ENCODE measurements at places on chromosomes 1 and 21.

- no peak for DNase-seq
These were observed 45.5 kb upstream of the MRPS6 start for GRCh38 chr21:34027721-34028461.

DNA sequence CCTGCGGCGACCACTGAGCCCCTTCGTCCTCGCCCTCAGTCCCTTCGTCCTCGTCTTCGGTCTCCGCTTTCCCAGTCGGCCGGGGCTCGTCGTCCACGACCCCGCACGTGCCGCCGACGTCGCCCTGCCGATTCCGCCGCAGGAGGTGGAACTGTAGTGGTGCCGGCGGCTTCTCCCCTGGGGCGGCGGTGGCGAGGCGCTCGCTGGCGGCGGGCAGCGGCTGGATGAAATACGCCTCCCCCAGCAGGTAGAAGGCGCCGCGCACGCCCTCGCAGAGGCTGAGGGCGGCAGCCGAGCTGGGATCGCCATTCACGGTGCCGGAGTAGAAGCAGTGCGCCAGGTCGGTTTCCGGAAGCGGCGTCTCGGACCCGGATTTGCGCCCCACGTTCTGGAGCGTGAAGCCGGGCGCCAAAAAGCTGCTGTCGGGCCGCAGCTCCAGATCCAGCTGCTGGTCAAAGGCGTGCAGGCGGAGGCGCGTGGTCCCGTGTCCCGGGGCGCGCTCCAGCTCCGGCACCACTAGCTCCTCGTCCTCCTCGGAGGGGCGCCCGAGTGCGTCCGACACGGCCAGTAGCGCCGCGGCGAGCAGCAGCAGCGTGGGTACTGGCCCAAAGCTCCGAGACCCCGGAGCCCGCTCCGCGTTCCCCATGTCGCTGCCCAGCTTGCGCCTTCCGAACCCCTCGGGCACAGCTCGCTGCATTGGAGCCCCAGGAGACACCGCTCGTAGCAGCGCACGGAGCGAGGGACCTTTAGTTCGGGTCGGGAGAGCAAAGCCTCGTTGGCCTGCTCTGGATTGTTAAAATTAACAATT, 747 bp downstream of the ADAMTS1 start:
- DNase-seq = no peak

GRCh38 chr1:157682710-157683437, 17.7 kb downstream of the FCRL3 start:
- no peak for DNase-seq

DNA sequence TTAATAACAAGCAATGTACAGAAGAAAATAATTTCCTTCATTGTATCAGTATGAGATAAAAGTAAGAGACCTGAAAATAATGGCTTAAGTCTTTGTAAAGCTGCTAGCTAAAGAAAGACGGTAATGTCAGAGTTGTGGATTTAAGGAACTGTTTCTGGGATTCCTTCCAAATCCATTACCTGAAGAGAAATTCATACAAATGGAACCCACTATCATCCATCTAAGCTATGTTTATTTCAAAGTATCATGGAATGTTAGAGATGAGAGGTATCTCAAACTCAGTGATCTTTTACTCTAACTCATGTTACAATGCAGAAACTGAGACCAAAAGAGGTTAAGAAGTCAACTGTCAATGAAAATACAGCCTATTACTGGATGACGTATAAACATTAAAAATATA, 197.7 kb downstream of the DENND1B start:
- DNase-seq = no peak

DNA sequence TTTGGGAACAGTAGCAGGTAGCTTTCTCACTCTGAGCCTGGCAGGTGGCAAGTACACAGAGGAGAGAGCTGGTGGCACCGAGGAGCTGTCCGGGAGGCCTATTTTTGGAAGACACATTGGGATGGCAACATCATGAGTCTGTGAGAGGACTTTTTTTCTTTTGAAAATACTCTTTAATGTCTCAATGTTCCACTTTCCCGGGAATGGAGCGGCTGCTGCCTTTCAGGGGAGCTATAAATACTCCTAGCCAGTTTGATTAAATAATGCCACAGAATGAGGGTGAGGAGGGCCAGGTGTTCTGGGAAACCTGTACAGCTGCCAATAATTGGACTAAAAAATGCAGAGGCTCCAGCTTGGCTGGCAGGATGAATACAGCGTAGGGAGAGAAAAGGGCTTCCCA, 93.3 kb upstream of the COG2 start:
- no peak for DNase-seq

GRCh38 chr1:96825950-96826576, 104.5 kb downstream of the PTBP2 start:
- no peak for DNase-seq

DNA sequence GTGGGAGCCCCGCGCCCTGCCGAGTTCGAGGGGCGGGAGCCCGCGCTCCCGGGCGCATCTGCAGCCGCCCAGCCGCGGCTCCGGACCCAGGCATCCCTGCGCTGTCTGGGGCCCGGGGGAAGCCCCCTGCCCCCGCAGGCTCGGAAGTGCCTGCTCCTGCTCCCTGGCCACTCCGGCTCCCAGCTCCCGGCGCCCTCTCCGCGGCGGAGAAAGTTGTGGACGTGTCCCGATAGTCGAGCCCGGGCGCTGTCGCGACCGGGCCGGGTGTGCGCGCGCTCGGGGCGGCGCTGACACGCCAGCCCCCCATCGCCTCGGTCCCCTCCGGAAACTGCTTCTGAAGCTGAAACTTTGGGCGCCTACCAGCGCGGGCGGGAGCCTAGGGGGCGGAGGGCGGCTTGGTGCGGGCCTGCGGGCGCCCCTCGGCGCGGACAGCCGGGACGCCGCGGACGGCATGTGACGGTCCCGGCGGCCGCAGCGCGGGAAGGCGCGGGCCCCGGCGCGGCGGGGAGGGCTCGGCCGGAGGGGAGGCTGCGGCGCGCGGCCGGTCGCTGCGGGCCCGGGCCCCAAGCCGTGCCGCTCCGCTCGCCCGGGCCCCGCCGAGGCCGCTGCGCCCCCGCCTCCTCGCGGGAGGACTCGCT, 515 bp downstream of the MAN1C1 start:
- no peak for DNase-seq

DNA sequence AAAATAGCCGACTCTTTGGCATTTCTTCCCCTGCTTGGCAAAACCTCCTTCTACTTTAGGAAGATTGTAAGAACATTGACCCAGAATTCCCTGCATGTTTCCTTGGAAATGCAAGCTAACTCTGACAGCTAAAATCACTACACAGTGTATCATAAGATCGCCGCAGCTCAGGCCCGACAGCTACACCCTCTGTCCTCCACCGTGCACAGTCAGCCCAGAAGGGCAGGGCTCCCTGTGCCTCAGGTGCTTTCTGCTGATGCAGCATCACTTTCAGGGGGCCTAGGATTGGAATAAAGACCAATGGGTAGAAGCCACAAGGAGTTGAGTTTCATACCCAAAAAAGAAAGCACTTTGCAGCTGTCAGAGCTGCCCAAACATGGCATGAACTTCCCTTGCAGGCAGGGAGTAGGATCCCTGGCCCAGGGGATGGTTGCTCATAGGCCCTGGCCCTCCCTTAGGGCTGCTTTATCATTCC, 145.3 kb downstream of the SEC16B start:
- DNase-seq = no peak

DNA sequence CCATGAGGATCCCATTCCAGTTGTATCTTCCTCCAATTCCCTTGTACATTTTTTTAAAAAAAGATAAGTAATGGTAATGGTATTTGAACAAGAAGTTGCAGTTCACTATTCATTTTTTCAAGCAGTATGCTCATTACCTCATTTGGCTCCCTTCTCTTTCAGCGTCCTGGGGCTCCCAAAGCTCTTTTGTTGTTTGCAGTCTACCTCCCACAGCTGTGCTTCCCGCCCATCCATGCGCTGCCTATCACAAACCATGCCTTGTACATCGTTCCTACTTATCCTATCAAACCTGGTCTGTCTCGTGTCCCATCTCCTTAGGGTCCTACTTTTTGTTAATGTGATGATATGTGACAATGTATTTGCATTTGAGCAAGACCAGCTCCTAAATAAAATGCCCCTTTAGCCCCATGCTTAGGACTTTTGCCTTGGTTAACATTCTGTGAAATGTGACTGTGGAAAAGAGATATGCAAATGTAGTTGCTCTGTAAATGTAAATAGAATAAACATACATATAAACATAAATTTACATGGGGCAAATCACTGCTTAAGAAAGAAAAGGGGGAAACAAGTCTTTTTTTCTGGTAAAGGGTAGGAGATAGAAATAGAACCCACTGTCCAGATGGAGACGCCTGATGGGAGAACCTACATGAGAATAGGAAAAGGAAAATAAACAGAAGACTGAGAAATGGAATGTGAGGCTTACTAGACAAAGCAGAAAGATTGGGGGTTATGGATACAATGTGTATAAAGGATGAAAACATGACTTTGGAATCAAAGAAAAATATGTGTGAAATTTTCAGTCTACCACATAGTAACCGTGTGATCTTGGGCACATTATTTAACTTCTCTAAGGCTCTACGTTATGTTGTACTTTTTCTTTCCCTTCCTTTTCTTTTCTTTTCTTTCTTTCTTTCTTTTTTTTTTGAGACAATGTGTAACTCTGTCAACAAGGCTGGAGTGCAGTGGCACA, 59.8 kb upstream of the PLXNA2 start:
- no peak for DNase-seq

- DNase-seq = no peak
These were observed 1.0 kb upstream of the NADK start for GRCh38 chr1:1779320-1779675.

- no peak for DNase-seq
These were observed at the start of gene OR14A16 for GRCh38 chr1:247824023-247824422. Gene OR14A16, minus strand, starts transcription at chr1:247824119. Its CDS starts 8,390 bp downstream, at chr1:247815729.

DNA sequence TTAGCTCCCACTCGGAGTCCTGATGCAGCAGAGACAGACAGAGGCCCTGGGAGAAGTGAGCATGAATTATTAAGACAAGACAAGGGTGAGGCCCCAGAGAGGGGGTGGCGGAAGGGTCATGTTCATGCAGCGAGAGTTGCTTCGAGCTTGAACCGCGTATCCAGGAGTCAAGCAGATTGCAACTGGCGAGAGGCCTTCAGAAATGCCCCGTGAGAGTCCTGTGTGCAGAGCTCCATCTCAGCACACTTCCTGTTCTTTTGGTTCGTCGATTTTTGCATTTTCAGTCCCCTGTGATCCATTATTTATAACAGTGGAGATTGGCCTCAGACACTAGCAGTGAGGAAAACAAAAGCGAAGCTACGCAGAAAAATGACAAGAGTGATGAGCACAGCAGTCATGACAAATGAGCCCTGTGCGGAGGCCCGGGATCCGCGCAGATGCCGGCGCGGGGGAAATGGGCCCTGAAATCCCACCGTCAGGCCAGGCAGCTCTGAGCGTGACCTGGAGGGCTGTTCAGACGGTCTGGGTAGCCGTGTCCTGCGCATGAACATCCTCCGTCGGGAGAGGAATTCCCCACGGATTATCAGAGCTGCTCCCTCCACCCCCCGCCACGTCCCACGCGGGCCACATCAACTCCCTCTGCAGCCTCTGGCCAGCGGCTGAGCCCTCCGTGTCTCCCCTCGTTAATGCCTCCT, 15.0 kb downstream of the PDE9A start:
- no peak for DNase-seq

GRCh38 chr1:42176902-42177519, 12.5 kb upstream of the GUCA2A start:
- DNase-seq = no peak

DNA sequence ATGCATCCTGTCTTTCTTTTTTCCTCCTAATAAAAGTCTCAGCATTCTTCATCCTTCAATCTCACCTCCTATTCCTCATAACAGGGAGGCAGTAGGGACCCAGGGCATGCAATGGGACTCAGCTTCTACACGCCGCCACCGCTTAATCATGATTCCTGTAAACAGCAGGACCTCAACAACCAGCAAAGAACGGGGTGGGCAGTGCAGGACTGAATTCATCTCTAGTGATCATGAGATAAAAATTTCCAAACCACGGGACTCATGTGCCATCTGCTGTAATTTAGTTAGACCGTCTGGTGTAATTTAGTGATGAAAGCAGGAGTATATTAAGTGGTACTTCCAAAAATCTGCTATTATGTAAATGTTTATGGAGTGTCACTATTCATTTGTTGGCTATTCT, 5.4 kb downstream of the PRAMEF12 start:
- no peak for DNase-seq

- no peak for DNase-seq
These were observed 748 bp upstream of the NIPAL3 start for GRCh38 chr1:24414775-24415333.

- DNase-seq = no peak
These were observed 8.4 kb upstream of the SLC37A1 start for GRCh38 chr21:42505090-42505726.

DNA sequence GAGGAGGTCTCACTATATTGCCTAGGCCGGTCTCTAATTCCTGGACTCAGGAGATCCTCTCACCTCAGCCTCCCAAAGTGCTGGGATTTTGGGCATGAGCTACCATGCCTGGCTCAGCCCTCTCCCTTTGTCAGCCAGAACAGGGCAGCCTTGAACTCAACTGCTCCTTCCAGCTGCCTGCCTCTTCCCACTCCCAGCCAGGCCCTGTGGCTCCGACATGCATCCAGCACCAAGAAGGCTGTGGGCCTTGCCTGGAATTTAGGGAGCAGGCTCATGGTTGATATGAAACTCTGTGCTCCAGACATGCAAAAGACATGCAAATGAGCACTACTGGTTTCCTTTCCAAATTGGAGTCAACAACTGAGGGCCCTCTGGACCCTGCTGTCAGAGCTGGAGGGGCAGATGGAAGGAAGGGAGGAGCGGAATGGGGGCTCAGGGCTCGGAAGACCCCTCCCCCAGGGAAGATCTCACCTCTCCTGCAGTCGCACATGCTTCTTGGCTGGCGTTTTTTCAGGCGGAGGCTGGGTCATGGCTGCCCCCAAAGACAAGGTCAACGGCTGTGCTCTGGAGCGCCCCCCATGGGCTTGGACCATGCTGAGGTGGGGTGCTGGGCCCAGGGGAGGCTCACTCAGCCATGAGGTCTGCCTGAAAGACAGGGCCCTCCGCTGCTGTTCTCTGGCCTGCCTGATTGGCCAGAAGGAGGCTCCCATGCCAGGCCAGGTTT, 1.4 kb downstream of the PTPN7 start:
- no peak for DNase-seq
